ENCODE measurements at places on chromosomes 7 and 10.

DNA sequence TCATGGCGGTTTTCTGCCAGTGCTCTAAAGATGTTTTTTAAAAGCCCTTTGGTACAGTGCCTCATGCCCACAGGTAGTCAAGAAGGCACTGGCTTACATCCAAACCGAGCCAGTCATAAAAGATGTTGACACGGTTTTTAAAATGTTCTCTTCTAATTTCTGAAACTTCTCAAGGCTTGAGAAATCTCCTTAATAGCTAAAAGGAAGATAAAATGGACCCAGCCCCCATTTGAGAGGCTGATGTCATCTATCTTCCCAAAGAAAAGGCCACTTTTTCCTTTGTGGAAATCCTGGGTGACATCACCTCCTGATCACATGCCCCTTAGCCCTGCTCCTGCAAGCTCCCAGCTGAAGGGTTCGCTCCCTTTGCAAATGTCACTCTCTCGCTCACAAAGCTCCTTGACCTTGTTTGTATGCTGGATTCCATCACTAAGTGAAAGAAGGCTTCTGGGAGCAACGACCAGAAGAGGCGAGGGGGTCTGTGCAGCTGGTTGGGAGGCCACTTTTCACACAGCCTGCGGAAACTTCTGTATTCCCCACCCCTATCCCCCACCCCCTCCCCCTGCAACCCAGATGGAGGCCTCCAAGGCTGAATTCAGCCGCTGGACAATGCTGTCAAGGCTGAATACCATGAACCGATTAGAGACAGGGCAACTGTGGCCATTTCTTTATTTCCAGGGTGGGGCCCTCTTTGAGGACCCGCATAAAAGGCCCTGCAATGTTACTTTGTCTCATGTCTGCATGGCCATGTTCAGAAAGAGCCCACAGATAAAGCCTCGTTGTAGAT is 122.8 kb downstream of the CUBN start:
- no peak for DNase-seq

GRCh38 chr7:107115762-107116540 is 52.9 kb upstream of the HBP1 start:
- DNase-seq: no peak

DNA sequence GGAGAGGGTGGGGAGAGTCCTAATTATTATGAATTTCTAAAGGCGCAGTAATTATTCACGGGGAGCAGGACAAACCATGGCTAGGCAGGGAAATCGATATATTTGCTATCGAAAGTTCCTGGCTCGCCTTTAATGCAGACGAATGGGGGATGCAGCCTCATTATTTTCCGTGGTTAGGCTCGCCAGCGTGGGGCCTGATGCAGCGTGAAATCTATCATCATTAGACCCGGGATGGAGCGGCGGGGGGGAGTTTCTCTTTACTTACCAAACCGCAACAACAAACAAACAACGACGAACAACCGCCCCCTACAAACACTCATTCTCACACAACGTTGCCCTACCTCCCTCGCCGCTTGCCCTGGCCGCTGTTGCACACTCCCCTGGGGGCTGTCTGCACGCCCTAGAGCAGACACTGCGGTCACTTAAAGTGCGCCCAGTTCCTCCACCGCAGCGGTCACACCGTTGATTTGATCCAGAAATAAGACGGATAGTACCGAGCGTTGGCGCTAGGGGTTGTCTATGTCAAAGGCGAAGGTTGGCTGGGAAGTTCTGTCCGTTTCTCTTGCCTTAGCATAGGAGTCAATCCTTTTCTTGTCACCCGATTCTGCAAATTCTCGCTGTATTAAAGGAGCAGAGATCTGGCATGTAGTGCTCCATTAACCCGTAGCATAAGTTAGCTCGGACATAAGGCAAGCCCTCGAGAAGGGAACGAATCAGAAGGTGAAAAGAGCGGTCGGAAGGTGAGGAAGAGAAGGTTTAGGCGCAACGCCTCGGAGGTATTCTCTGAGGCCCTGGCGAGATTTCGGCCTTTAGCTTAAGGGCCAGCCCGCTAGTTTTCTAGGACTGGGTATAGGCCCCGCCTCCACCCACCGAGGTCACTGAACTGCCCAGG is 10.4 kb downstream of the NXPH1 start:
- no peak for DNase-seq

GRCh38 chr10:61841338-61841875 is 60.1 kb upstream of the ARID5B start:
- DNase-seq: no peak

DNA sequence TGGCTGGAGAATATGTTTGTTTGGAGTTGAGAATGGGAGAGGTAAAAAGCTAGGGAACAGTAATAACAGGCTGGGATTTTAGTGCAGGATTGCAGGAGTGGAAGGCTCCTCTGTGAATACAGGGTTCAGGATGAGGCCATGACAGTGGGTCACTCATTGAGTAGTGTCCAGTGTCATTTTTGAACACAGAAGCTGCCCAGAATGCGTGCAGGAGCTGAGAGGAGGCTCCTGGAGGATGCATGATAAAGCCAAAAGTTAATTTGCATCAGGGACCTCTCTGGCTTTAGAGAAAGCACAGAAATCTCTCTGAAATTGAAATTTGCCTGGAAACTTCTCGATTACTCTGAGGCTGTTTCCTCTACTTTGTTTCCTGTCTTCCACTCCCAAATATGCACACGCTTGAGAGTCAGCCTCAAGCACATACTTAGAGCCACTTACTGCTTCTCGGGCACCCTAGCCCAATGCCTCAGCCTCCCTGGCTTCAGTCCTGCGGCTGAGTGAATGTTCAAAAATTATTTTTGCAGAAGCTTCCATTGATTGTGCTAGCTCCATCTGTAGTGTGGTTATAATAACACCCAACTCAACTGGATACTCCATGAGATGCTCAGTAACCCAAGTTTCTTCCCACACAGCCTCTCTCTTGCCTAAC is 1.8 kb upstream of the GALNT17 start:
- no peak for DNase-seq

DNA sequence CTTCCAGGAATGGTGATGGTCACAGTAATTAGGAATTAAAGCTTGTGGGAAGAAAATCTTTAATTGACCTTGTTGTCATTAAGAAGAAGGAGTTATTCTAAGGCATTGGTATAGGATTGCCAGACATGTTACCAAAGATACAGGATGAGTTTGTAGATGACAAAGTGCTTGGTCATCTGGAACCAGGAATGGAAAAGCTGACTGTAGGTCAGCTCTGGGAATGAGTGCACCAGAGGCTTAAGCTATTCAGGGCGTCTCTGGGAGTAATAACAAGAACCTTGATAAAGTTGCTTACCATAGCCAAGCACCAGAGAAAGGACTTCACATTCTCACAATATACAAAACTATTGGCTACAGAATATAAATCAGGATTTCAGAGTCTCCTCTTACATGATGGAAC is 89.0 kb downstream of the PHTF2 start:
- DNase-seq: no peak

- no peak for DNase-seq
Observed at GRCh38 chr10:121452581-121452980, 145.7 kb downstream of the FGFR2 start.

- no peak for DNase-seq
Observed at GRCh38 chr7:37341033-37341630, 107.5 kb downstream of the ELMO1 start.

DNA sequence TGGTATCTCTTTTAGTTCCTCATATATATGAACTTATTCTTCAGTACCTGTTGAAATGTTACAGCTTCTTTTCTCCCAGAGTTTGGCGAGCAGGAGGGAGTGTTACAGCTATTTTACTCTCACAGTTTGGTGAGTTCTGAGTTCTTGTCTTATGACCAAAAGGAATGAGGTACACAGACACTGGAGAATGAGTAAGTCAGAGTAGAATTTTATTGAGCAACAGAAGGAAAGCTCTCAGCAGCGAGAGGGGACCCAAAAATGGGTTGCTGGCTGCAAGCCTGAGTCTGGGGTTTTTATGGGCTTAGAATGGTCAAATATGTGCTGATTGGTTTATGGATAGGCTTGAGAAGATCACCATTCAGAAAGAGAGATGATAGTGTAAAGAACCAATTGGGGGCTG is 175.2 kb downstream of the CDK14 start:
- DNase-seq: no peak

DNA sequence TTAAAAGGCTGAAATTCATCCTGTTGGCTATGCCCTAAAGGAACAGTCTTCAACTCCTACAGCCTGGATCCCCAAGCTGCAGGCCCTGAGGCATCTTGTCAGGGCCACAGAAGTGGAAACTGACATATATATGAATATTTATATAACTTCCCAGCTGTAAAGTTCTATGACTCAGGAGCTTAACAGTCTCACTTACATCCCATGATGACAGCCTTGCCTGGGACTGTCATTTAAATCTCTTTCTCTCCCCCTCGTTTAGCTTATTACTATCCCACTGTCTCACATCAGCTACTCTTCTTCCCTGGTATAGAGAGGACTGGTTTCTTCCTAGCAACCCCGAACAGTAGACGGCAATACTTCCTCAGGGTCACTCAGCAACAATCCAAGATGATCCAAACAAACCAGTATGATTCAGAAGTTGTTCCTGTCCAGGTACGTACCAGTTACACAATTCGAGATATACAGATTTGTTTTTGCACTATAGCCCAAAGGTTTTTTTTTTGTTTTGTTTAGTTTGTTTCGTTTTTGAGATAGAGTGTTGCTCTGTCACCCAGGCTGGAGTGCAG is 22.7 kb downstream of the KIAA1549 start:
- DNase-seq: no peak

GRCh38 chr10:12382157-12382548 is 32.8 kb downstream of the CAMK1D start:
- DNase-seq: no peak

- DNase-seq: no peak
Observed at GRCh38 chr7:139876622-139877283, 47.7 kb downstream of the TBXAS1 start.

DNA sequence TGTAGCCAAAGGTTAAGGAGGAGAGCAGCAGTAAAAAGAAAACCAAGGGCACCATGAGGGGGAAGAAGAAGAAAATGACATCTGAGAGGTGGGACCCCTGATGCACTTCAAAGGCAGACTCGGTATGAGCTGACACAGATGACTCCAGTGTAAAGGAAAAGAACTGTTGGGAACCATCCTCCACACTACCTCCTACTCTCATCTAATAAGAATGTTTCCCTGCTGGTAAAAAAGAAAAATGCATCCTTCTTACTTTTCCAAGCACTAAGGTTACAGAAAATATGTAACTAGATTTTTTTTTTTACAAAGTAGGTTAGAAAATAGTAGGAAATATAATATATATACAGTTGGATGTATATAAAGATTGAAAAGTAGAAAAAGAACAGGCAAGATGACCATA is 16.9 kb downstream of the TAS2R41 start:
- DNase-seq: no peak

DNA sequence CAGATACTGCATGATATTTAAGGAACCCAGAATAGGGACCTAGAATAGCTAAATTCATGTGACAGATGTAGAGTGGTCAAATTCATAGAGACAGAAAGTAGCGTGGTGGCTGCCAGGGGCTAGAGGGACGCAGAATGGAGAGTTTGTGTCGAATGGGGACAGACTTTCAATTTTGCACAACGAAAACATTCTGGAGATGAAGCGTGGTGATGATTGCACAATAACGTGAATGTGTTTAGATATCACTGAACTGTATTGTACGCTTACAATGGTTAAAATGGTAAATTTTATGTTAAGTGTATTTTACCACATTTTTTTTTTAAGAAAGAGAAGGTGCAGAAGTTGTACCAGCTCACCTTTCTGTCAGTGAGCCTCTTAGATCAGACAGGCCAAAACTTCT is 137.8 kb upstream of the TNS3 start:
- no peak for DNase-seq

DNA sequence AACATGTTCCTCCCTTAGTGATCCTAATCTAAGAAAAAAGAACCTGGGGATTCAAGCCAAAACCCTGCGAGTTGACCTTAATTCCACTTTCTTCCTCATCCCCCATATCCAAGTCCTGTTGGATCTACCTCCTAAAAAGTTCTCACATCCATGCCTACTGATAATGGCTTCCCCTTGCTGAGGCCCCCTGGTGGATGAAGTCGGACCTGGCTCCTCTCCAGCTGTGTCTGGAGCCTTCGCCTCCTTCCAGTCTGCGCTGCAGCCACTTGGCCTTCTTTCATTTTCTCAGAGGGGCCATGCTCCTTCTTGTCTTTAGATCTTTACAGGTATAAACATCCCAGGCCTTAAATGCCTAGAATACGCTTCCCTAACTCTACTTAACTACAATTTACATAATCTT is 8.1 kb downstream of the PDE1C start:
- no peak for DNase-seq

- no peak for DNase-seq
Observed at GRCh38 chr7:30911133-30911532, 520 bp upstream of the AQP1 start.

Data from CMK (cell line).